Heart left ventricle (tissue), 16 donors: ENCODE measurements at places on chromosomes 3 and 15.

DNA sequence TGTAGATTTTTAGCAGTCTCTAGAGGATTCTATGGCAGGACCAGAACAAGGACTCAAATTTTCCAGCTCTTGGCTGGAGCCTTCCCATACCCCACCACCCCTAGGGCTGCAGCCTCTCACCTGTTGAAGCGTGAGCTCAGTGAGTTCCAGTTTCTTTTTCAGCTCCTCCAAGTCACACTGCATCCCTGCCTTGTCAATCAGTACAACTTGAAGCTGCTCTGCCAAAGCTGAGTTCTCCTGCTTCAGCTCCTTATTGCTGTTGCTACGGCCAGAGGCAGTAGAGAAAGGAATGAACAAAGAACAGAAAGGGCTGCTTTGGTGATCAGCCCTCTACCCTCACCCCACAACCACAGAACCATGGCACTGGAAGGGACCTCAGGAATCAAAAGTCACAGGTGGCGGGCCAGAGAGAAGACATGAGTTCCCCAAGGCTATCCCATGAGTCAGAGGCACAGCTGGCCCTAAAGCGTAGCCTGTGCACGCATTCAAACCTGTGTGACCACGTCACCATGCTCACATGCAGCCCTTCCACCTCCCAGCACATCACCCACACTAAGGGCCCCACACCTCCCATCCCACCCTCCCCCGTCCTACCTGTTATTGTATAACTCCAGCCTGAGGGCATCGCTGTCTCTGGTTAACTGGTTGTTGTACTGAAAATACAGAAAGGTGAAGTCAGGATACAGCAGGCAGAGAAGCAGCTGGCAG is 83.3 kb upstream of the C2CD4B start:
- no peak overlapping the region for H3K4me3 ChIP-seq
- no peaks in the 10 kb centered on the region for H3K36me3 ChIP-seq
- no peak for DNase-seq
- H3K4me1 ChIP-seq = no peaks in the 10 kb centered on the region
- H3K27me3 ChIP-seq = no peaks in the 10 kb centered on the region

DNA sequence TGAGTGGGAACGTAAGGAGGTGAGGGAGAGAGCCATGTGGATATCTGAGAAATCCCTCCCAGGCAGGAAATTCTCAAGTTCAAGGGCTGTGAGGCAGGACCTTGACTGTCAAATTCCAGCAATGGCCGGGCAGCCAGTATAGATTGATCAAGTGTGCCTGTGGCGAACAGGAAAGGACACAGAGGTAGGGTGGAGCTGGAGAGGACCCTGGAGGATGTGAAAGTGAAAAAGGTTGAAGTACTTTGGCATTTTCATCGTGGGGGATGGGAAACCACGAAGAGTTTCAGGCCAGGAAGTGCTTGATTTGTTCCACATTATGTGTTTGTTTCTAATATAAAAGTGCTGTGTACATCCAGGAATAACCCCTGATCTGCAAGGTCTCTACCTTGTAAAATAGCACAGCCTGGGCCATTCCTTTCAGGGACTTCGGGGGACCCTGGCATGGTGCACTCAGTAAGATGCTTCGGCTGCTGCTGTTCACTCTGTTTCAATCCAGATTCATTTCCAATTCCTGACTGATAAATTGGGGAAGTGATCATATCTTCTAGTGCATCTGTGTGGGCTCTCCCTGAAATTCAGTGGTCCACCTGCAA is 156.6 kb downstream of the MCTP2 start:
- H3K27me3 ChIP-seq = no peaks in the 10 kb centered on the region
- H3K36me3 ChIP-seq = no peaks in the 10 kb centered on the region
- no peak overlapping the region for H3K27ac ChIP-seq
- DNase-seq = no peak
- peaks cover 10% of the 10 kb centered on the region for H3K4me1 ChIP-seq
- H3K4me3 ChIP-seq = no peak overlapping the region

DNA sequence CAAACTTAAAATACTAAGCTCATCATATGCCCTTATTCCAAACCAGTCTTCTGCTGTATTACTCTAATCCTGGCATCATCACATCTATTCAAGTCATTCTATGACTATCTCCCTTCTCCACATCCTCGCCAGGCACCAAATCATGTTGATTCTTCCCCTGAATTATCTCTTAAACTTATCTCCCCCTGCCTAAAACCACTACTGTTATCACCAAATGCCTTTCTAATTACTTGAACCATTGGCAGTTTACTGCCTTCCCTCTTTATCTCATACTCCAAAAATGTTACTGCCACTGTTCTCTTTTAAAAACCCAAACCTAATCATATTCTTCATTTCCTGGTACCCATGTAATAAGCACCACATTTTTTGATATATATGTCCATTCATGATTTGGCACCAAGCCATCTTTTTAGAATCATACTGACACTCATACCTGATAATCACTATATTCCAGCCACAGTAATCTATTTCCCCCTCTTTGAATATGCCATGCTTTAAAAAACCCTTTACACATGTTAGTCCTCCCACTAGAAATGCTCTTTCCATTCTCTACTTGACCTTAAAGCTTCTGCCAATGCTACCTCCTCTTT is 126.8 kb downstream of the PEAK1 start:
- H3K4me3 ChIP-seq = no peak overlapping the region
- no peak for DNase-seq
- peaks cover 33% of the 10 kb centered on the region for H3K4me1 ChIP-seq
- no peaks in the 10 kb centered on the region for H3K36me3 ChIP-seq

DNA sequence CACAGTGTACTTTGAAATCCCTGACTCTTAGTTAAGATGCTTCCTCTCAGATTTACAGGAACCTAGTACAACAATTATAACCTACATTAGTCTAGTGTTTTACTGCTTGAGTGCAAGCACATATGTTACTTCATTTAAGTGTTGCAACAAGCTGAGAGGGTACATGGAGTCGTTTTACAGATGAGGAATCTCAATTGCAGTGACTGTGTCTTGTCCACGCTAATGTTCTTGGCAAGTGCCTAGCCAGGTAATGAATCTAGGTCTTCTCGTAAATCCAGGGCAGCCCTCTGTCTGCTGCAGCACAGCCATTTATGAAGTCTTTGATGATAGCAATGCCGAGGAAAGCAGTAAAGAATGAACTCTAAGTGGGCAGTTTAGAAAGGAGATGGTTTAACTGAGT is 384.4 kb upstream of the ARPP21 start:
- no peak overlapping the region for H3K4me3 ChIP-seq
- DNase-seq = no peak
- H3K27ac ChIP-seq = no peak overlapping the region
- H3K4me1 ChIP-seq = no peaks in the 10 kb centered on the region

DNA sequence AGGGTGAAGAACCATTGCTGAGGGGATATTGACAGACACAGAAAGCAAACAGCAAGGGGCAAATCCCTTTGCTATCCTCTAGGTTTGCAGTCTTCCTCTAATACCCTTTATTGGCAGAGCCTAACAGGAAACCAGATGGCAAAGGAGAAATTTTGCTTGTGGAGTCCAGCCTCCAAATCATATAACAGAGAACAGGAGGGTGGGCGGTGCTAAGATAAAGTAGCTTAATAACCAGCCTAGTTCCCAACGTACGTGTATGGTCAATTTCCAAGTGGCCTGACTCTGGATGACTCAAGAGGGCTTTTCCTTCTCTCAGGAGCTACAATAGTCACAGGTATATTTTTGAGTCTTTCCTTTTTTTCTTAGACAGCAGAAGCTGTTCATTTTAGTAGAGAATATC is 404.5 kb downstream of the PDCD6IP start:
- H3K27ac ChIP-seq = no peak overlapping the region
- no peak overlapping the region for H3K4me3 ChIP-seq
- H3K4me1 ChIP-seq = no peaks in the 10 kb centered on the region

- no peak overlapping the region for H3K27ac ChIP-seq
- no peak overlapping the region for H3K4me3 ChIP-seq
- no peak for DNase-seq
Observed at GRCh38 chr15:82058026-82058425, 12.2 kb upstream of the MEX3B start.

DNA sequence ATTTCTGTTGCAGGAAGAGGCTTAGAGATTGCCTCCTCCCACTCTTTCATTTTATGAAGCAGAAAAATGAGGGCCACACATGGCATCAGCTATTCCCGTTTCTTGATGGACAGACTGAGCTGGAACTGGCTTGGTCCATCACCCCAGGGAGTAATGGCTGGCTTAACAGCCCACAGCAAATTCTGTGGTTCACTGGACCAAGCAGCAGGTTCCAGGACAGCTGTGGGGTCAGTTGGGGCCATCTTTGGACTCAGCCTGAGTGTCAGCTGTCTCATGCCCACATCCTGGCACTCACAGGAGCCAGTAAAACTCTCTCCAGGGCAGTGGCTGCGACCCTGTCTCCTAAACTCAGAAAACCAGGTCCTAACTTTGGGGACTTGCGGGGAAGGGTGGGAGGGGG is 36.5 kb downstream of the ZDHHC19 start:
- DNase-seq = no peak
- H3K36me3 ChIP-seq = no peaks in the 10 kb centered on the region
- H3K27me3 ChIP-seq = no peaks in the 10 kb centered on the region
- no peak overlapping the region for H3K4me3 ChIP-seq
- no peaks in the 10 kb centered on the region for H3K4me1 ChIP-seq
